ENCODE measurements at places on chromosomes 3 and 15.

DNA sequence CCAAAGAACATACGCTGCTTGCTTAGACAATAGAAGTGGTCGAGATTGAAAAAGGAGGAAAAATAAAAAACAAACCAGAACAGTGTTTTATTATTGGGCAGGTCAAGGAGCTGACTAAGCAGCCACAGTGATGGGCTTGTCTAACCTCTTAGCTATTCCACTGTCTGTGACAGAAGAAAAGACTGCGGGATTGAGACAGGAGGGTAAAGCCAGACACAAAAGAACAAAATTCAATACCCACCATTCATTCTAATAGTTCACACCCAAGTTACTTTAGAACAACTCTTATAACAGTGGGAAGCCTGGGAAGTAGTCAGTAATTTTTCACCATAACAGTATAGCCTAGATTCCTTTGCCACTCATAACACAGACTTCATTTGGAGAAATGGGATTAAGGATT is 435.4 kb downstream of the MFSD1 start:
- no peak for DNase-seq

DNA sequence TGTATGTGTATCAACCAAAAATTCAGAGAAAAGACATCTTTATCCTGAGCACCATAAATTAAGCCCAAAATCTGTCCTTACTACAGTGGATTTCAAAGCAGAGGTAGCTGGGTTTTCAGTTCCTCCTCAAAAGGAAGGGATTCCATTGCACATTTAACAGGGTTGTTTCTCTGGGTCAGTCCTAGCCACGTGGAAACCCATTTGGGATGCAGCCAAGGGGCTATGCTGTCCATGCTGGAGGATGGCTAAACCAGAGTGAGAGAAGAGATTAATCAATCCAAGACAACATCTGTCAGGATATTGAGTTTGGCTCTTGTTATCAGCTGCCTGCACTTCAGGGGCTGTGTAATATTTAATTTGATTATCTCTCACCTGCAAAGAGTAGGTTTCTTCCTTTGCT is 28.1 kb downstream of the LSAMP start:
- DNase-seq, result no peak

GRCh38 chr15:52329987-52330386 is 34.4 kb upstream of the MYO5C start:
- DNase-seq, result no peak

DNA sequence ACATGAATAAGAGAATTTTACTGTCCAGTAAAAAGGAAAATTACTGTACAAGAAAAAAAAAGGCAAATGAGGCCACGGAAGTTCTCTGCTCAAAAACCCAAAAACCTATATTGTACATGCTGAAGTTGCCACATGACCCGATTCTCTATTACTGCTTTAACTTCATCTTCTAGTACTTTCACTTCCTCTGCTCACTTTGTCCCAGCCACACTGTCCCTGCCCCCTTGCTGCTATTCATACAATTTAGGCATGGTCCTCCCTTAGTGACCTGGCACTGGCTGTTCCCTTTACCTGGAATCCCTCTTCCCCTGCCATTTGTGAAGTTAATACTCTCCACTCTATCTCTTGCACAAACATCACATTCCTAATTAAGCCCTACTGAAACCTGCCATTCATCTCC is 457.4 kb downstream of the MAGI1 start:
- DNase-seq, result no peak

Measured in T-helper 1 cell (primary cell).